ENCODE measurements at places on chromosomes 6 and 20.

- DNase-seq: no peak
Observed at GRCh38 chr20:40276301-40276700, 412.7 kb downstream of the MAFB start.

DNA sequence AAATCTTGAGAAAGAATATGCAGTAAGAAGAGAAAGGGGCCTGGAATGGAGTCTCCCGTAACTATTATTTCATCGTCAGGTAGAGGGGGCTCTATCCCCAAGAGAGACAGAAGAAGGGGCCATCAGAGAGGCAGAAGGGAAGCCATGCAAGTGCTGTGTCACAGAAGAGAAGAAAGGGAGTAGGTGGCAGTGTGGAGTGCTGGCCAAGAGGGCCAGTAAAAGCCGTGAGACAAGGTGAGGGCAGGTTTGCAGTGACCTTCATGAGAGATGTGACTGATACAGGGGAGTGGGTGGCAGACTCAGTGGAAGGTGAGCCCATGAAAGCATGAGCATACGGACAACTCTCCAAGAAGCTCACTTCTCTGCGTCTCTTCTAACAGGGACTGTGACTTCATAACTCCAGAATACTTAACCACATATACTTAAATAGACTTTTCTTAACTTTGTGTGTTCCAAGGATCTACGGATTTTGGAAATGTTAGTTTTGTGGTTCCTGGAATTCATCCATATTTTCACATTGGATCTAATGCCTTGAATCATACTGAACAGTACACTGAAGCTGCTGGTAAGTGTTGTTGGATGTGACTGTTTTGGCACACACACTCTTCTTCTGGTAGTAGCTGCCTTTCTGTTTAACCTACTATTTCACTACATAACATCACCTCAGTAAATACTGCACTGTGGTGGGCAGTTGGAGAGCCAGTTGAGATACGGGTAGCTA is 15.6 kb downstream of the PM20D2 start:
- DNase-seq: no peak

- DNase-seq: no peak
Observed at GRCh38 chr20:12058216-12058615, 140.5 kb downstream of the BTBD3 start.

- no peak for DNase-seq
Observed at GRCh38 chr20:35823937-35824336, 52.1 kb downstream of the PHF20 start.

DNA sequence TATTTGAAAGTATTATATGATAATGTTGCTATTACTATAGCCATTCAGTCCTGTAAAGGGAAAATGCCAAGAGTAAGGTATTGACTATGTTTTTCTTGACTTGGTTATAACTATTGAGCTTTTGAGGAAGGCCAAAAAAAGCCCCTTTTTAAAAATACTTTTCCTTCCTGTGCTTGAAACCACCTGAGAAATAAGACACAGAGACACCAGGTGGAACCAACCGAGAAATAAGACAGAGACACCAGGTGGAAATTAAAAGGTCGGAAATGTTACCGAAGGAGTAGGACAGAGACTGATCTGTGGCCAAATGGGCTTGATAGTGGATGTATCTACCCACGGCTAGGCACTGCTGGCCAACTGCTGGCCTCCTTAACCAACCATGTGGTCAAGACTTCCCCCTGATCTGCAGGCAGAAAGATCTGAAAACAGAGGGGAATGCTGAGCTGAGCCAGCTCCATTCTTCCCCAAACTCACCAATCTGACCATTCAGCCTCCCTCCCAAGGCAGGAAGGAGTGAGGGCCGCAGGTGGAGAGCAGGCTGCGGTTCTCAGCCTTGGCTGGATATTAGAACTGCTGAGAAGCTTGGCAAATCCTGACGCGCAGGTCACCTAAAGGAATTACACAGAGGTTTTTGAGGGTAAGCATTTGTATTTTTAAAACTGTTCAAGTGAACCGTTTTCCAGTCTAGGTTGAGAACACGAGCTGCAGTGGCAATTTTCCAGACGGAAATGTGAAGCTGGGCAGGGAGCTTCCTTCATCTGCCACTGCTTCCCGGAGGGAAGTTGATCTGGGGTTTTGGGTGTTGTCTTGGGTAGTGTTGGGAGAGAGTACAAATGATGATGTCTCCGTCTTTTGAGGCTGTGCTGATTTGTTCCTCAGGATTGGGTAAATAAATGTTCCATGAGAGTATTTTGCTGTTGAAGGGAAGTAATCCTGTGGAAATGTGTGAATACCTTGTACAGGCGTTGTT is 121.7 kb upstream of the EXOC2 start:
- no peak for DNase-seq

- DNase-seq: no peak
Observed at GRCh38 chr6:92840246-92840930, 579.0 kb downstream of the EPHA7 start.

DNA sequence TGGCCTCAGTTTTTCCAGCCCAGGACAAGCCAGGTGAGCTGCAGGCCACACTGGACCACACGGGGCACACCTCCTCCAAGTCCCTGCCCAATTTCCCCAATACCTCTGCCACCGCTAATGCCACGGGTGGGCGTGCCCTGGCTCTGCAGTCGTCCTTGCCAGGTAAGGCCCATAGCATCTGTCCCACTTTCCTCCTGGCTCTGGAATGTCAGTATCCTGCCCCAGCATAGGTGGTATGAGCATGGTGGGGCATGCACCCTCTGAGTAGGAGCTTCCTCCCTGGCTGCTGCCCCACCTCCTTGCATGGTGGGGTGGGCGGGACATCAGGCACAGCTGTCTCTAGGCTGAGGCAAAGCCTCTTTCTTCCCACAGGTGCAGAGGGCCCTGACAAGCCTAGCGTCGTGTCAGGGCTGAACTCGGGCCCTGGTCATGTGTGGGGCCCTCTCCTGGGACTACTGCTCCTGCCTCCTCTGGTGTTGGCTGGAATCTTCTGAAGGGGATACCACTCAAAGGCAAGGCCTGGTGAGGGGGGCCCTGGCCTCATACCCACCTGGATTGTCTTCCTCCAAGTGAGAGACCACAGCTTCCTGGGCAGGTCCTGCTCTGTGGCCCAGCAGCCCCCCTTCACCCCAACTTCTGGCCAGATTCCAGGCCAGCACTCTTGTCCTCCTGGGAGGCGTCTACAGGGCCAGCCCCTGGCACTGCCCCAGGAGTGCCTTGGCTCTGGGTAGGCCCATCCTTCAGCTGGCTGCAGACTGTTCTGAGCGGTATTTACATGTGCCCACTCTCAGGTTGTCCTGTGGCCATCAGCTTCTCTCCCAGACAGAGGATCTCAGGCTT is 9.1 kb downstream of the PI16 start:
- DNase-seq: no peak

GRCh38 chr6:42550277-42550676 is 13.6 kb upstream of the UBR2 start:
- DNase-seq: no peak

DNA sequence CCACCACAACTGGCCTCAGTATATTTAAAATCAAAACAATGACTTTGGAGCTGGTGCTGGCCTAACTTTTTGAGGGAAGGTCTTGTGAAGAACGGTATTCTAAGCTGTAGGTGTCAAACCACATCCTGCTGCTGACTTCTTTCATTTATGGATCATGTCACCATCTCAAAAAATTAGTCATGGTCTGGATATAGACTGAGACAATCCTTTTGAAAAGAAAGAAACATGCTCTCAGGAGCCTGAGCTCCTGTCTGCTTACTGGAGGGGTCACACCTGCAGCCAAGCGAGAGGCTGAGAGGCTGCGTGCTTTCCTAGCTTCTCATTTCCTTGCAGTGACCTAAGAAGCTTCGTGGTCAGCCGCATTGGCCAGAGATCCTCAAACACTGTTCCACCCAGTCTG is 55.2 kb downstream of the TIAM2 start:
- no peak for DNase-seq

- no peak for DNase-seq
Observed at GRCh38 chr6:115691433-115691832, 369.3 kb downstream of the FRK start.

DNA sequence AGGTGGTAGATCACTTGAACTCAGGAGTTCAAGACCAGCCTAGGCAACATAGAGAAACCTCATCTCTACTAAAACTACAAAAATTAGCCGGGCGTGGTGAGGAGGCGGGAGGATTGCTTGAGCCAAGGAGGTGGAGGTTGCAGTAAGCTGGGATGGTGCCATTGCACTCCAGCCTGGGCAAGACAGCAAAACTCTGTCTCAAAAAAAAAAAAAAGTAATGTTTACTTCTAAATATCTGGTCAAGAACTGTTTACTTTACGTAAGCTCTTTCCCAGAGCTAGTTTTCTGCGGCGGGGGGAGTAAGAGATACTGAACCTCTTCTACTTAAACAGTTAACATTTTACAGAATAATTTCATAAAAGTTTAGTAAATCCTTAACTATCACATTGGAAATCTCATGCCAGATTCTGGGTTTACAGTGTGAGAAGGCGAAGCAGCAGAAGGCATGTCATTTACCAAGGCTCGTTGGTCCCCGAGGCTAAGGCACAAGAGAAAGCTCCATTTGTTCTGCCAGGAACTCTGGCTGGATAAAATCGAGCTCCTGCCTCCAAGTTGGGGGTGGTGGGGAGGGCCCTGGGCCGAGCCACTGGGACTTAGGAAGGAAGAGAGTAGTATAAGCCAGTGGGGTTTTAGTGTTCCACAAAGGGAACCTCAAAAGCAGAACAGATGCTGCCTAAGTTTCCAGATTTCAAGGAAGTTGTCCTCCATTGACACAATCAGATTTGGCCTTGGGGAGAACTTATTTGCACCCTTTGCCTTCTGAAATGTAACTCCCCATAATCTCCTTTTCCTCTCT is 41.7 kb downstream of the ARFGEF2 start:
- DNase-seq: no peak

- DNase-seq: no peak
Observed at GRCh38 chr6:14207448-14207847, 89.9 kb downstream of the CD83 start.

GRCh38 chr20:22563062-22563965 is 21.1 kb downstream of the FOXA2 start:
- no peak for DNase-seq

- no peak for DNase-seq
Observed at GRCh38 chr6:83273596-83273995, 80.4 kb downstream of the RWDD2A start.

GRCh38 chr20:21017528-21018085 is 88.6 kb downstream of the LINC00237 start:
- DNase-seq: no peak

DNA sequence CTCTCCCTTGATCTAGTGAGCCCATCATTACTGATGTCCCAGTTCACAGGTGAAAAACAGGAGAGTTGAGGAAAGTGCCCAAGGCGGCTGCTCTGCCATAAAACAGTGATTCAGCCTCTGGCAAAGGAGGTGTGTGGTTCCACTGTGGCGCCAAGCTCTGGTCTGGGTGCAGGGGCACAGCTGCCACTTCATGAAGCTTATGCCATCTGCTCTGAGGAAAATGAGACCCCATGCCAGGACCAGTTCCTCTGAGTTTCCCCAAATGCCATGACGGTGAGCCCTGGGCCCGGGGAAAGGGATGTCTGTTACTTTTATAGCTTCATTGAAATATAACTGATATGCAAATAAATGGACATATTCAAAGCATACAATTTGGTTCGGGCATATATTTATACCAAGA is 33.7 kb upstream of the ZBP1 start:
- DNase-seq: no peak

Data from PC-9 (cell line).